ENCODE measurements at places on chromosomes 7 and 10. TPM values are rescaled to one million over a fixed set of nuclear protein-coding genes. Genes with fewer than 3 reads are reported as not detected.

Gene SPDYE16
- polyA plus RNA-seq: 0.08 TPM

- H3K27me3 ChIP-seq: no peaks in the 10 kb centered on the region
- H3K4me1 ChIP-seq: no peaks in the 10 kb centered on the region
- DNase-seq: no peak
- peaks cover 8% of the 10 kb centered on the region for H3K36me3 ChIP-seq
- H3K27ac ChIP-seq: no peak overlapping the region
Measured at GRCh38 chr10:33519130-33519860, 184.8 kb upstream of the NRP1 start.

GRCh38 chr10:71527135-71527534 lies 130.4 kb downstream of the CDH23 start:
- H3K27ac ChIP-seq: no peak overlapping the region
- peaks cover 18% of the 10 kb centered on the region for H3K27me3 ChIP-seq
- DNase-seq: no peak
- H3K36me3 ChIP-seq: no peaks in the 10 kb centered on the region

- DNase-seq: no peak
- no peaks in the 10 kb centered on the region for H3K27me3 ChIP-seq
- no peak overlapping the region for H3K4me3 ChIP-seq
- peaks cover 8% of the 10 kb centered on the region for H3K36me3 ChIP-seq
- H3K27ac ChIP-seq: no peak overlapping the region
- no peaks in the 10 kb centered on the region for H3K4me1 ChIP-seq
Measured at GRCh38 chr7:129739427-129739826, 127.9 kb downstream of the NRF1 start.

- H3K27ac ChIP-seq: no peak overlapping the region
- peaks cover 15% of the 10 kb centered on the region for H3K36me3 ChIP-seq
- H3K4me3 ChIP-seq: no peak overlapping the region
- H3K4me1 ChIP-seq: no peaks in the 10 kb centered on the region
- no peak for DNase-seq
Measured at GRCh38 chr10:95133997-95134396, 60.0 kb upstream of the ACSM6 start.

- peaks cover 44% of the 10 kb centered on the region for H3K27me3 ChIP-seq
- peaks cover 3% of the 10 kb centered on the region for H3K36me3 ChIP-seq
- DNase-seq: no peak
- H3K4me3 ChIP-seq: no peak overlapping the region
Measured at GRCh38 chr10:122338609-122339441, 35.7 kb upstream of the PLEKHA1 start.

Gene ELMO1
- 52.0 TPM for polyA plus RNA-seq

DNA sequence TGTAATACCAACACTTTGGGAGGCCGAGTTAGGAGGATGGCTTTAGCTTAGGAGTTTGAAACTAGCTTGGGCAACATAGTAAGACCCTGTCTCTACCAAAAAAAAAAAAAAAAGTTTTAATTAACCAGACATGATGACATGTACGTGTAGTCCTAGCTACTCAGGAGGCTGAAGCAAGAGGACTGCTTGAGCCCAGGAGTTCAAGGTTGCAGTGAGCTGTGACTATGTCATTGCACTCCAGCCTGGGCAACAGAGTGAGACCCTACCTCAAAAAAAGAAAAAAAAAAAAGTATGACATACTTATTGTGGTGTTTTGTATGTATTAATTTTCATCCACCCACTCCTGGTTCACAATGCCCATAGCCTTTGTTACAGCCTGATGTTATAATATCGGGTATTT lies 69.7 kb downstream of the GSAP start:
- no peak overlapping the region for H3K4me3 ChIP-seq
- H3K4me1 ChIP-seq: peaks cover 9% of the 10 kb centered on the region
- H3K36me3 ChIP-seq: no peaks in the 10 kb centered on the region
- no peaks in the 10 kb centered on the region for H3K27me3 ChIP-seq

GRCh38 chr7:113521468-113521867 lies 397.3 kb downstream of the PPP1R3A start:
- no peaks in the 10 kb centered on the region for H3K36me3 ChIP-seq
- H3K27ac ChIP-seq: no peak overlapping the region
- H3K27me3 ChIP-seq: no peaks in the 10 kb centered on the region
- no peak for DNase-seq

DNA sequence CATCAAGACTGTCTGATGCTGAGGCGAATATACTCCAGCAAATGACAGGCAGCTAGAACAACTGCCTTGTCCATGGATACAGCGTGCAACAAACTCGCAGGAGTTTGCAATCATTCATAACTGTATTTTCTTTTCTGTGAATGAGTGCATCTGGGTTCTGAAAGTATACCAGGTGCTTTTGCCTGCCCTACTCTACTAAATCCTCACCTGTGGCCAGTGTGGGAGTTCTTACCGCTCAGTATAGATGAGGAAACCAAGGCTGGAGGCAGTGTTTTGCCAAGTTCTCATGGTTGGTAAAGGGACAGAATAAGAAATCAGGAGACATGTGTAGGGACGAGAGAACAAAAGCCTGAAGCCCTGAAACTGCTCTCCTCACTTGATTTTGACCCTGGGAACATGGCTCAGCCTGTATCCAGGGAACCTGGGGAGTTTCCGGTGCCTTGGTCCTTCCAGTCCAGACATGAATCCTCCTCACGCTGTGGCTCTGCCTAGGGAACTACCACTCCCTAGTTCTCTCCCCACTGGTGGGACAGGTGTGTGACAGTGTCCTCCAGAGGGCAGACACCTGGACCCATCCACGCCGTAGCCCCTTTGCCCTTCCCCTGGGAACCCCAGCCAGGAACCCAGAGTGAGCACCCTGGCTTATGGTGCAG lies 142.0 kb downstream of the CDH23 start:
- no peak overlapping the region for H3K27ac ChIP-seq
- DNase-seq: no peak
- H3K4me3 ChIP-seq: no peak overlapping the region
- H3K4me1 ChIP-seq: no peaks in the 10 kb centered on the region

Gene SRRM3
- not detected for polyA plus RNA-seq

DNA sequence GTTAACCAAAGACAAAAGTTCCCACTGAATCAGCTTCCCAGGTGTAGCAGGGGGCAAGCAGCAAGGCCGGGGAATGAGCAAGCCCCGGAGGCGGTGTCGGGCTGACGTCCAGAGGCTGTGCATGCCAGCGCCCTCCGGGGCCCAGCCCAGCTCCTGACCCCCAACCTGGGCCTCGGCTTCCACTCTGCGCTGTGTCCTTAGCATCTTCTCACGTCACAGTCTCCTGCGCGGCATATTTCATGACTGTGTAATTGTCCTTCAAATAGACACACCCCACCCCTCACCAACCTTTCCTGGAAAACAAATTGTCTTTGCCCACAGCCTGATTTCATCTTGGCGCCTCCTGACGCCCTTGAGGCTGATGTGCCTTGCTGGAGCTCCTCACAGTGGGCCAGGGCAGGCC lies 133.5 kb downstream of the RGS10 start:
- H3K27me3 ChIP-seq: no peaks in the 10 kb centered on the region
- H3K4me1 ChIP-seq: peaks cover 46% of the 10 kb centered on the region
- no peak for DNase-seq
- H3K36me3 ChIP-seq: peaks cover 7% of the 10 kb centered on the region

Gene RARRES2
- polyA plus RNA-seq: not detected

DNA sequence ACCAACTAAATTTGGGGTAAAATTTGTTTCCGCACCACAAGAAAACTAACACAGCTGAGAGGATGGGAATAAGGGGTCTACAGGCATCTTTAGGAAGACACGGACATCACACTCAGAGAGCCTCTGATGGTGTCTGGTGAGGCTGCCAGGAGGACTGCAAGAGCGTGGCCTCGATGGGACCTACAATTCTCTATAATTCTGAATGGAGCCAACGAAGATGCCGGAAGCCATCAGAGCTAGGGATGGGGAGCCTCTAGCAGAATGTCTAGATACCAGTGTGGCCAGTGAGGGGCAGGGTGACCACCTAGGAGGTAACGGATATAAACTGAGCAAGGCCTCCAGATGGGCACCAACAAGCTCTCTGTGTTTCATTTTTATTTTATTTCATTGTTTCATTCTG lies 7.5 kb downstream of the GRID1 start:
- no peak overlapping the region for H3K27ac ChIP-seq
- H3K27me3 ChIP-seq: peaks cover 28% of the 10 kb centered on the region
- no peak overlapping the region for H3K4me3 ChIP-seq
- H3K36me3 ChIP-seq: no peaks in the 10 kb centered on the region
- DNase-seq: no peak
- H3K4me1 ChIP-seq: peaks cover 27% of the 10 kb centered on the region

Gene NPY4R2
- not detected for polyA plus RNA-seq

- DNase-seq: no peak
- peaks cover 4% of the 10 kb centered on the region for H3K27me3 ChIP-seq
- H3K27ac ChIP-seq: no peak overlapping the region
- H3K4me3 ChIP-seq: no peak overlapping the region
Measured at GRCh38 chr10:17561111-17561510, 56.1 kb downstream of the HACD1 start.

- H3K27me3 ChIP-seq: peaks cover 49% of the 10 kb centered on the region
- peak overlapping the region; percentile 91 for H3K27ac ChIP-seq
- peaks cover 28% of the 10 kb centered on the region for H3K4me1 ChIP-seq
- H3K4me3 ChIP-seq: peak overlapping the region; percentile 81
Measured at GRCh38 chr7:141071260-141071854, 2.5 kb upstream of the TMEM178B start.

GRCh38 chr7:150327308-150327707 lies 4.0 kb upstream of the ACTR3C start:
- no peak overlapping the region for H3K27ac ChIP-seq
- H3K36me3 ChIP-seq: peaks cover 9% of the 10 kb centered on the region
- no peak for DNase-seq
- no peaks in the 10 kb centered on the region for H3K27me3 ChIP-seq
- H3K4me1 ChIP-seq: peaks cover 25% of the 10 kb centered on the region
- no peak overlapping the region for H3K4me3 ChIP-seq

DNA sequence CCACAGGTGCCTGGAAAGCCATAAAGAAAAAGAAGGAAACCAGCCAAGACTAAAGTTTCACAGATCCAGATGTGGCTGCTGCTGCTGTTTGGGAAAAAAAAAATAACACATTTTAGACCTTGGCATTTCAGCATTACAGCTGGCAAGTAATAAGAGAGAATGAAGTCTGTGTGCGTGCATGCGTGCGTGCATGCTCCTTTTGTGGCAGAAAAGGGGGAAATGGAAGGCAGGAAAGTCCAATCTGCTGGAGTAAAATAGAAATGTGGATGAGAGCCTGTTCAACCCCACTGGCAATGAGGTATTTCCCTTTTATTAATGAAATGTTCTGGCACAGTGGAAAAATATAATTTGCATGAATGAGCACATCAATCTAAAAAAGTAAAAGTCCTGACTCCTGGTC lies 137.0 kb upstream of the SEMA3A start:
- no peak overlapping the region for H3K4me3 ChIP-seq
- H3K27ac ChIP-seq: no peak overlapping the region
- H3K27me3 ChIP-seq: no peaks in the 10 kb centered on the region
- H3K36me3 ChIP-seq: no peaks in the 10 kb centered on the region
- H3K4me1 ChIP-seq: peaks cover 8% of the 10 kb centered on the region

DNA sequence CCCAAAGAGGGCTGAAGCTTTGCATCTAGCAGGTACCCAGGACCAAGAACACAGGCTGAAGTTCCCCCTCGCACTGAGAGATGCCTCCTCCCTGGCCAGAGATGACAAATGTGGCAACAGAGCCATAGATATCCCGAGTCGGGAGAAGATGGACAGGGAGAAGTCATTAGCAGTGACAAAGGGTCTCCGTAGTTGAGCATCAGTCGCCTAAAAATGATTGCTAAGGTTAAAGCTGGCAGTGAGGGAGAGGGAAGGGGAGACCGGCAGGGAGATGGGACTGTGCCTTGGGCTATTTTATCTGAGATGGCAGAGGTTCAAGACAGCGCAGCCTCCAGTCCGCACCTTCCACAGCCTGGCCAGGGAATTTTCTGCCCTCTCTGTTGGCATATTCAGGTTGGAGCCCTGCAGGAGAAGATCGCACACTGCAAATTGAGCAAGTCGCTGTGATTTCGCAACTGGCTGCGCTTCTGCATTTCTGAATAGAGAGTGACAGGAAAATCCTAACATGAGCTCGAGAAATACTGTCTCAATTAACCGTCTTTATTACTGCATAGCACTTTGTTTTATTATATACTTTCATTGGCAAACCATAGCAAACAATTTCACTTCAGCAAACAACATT lies 238.9 kb upstream of the GPR26 start:
- peaks cover 59% of the 10 kb centered on the region for H3K27me3 ChIP-seq
- H3K4me1 ChIP-seq: no peaks in the 10 kb centered on the region
- no peak for DNase-seq
- no peak overlapping the region for H3K4me3 ChIP-seq
- H3K27ac ChIP-seq: no peak overlapping the region

DNA sequence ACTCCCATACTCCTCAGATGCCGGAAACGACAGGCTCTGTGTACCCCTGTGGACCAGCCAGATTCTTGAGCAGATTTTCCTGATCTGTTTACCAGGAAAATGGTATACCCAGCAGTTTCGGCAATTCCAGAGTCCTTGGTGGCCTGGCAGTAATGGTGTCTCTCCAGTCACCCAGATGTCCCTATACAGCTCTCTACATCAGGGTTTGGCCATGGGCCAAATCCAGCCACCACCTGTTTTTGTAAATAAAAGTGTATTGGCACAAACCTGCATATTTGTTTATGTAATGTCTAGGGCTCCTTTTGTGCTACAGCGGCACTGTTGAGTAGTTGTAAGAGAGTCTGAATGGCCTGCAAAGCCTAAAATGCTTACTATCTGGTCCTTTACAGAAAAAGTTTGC lies 491.3 kb downstream of the RPS24 start:
- H3K4me1 ChIP-seq: no peaks in the 10 kb centered on the region
- H3K27ac ChIP-seq: no peak overlapping the region
- no peak overlapping the region for H3K4me3 ChIP-seq
- peaks cover 12% of the 10 kb centered on the region for H3K27me3 ChIP-seq

- DNase-seq: no peak
- no peaks in the 10 kb centered on the region for H3K27me3 ChIP-seq
- no peak overlapping the region for H3K27ac ChIP-seq
- H3K4me3 ChIP-seq: no peak overlapping the region
- no peaks in the 10 kb centered on the region for H3K36me3 ChIP-seq
- no peaks in the 10 kb centered on the region for H3K4me1 ChIP-seq
Measured at GRCh38 chr7:111931958-111932357, 274.2 kb downstream of the DOCK4 start.

DNA sequence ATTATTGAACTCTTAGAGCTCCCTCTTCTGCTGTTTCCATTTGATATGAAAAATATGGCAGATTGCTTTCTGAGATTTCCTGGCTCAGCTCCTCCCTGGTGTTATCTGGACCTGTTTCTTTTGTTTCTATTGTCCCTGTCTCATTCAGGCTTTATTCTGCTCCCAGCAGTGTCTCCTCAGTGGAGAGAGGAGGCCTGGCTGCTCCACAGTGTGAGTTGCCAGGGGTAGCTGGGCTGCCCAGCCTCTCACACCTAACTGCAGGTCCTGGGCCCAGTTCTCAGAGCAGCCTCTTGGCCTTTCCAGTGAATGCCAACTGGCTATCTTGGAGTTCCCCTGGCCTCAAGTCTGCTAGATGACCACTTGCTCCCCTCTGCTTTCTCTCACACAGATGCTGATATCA lies 127.0 kb downstream of the VPS41 start:
- peak overlapping the region; percentile 29 for H3K27ac ChIP-seq
- DNase-seq: no peak
- H3K4me1 ChIP-seq: peaks cover 9% of the 10 kb centered on the region
- H3K27me3 ChIP-seq: no peaks in the 10 kb centered on the region

All from naive B cell (primary cell).